H1 (cell line): ENCODE measurements at places on chromosomes 2 and 18. TPM values are rescaled to one million over a fixed set of nuclear protein-coding genes. Genes with fewer than 3 reads are reported as not detected.
A peak's percentile ranks its signal among the peaks of the same experiment; 100 is the strongest.

DNA sequence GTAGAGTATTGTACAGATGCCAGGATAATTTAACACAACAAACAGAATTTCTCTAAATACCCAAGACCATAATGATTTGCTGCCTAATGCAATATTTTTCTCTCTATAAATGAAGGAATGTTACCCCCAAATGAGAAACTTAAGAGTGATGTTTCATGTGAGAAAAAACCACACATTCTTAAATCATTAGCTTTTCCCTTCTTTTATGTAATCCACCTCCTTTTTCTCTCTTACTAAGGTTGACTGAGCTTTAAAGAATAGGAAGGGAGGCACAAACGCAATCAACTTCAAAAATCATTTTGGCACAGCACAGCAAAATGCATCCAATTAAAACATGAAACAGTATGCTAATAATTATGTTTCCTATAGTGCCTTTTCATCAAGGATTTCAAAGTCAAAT, 698.1 kb upstream of the CDH2 start:
- no peaks in the 10 kb centered on the region for H3K27me3 ChIP-seq
- no peaks in the 10 kb centered on the region for H3K4me1 ChIP-seq
- no peak overlapping the region for H3K27ac ChIP-seq
- H3K4me3 ChIP-seq: no peak overlapping the region
- no peaks in the 10 kb centered on the region for H3K36me3 ChIP-seq

DNA sequence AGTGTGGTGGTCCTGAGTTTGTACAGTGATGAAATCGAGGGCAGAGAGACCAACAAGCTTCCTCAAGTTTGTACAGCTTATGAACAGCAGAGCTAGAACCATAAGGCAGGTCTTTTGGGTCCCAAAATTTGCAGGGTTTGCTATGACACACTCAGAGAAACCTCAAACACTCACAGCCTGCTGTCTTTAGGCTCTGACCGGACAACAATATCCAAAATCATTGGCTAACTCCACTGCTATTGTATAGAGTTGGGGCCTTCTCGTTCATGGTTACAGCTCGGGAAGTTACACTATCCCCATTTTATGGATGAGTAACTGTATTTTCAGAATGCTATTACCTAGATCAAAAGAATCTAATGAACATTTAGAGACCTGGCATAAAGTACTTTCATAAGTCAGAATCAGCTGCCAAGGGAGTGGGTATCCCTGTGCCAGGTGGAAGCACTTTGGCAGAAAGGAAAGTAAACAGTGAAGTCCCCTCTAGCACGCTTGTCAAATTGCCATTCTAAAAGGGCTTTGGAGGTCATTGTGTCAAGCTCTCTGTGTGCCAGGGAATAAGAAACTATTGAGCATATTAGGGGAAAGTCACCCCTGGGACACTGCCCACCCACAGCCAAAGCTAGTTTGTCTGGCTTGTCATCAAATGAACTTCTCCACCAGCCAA, 331.8 kb downstream of the ALK start:
- no peaks in the 10 kb centered on the region for H3K4me1 ChIP-seq
- H3K27me3 ChIP-seq: no peaks in the 10 kb centered on the region
- no peak overlapping the region for H3K27ac ChIP-seq
- DNase-seq: no peak

DNA sequence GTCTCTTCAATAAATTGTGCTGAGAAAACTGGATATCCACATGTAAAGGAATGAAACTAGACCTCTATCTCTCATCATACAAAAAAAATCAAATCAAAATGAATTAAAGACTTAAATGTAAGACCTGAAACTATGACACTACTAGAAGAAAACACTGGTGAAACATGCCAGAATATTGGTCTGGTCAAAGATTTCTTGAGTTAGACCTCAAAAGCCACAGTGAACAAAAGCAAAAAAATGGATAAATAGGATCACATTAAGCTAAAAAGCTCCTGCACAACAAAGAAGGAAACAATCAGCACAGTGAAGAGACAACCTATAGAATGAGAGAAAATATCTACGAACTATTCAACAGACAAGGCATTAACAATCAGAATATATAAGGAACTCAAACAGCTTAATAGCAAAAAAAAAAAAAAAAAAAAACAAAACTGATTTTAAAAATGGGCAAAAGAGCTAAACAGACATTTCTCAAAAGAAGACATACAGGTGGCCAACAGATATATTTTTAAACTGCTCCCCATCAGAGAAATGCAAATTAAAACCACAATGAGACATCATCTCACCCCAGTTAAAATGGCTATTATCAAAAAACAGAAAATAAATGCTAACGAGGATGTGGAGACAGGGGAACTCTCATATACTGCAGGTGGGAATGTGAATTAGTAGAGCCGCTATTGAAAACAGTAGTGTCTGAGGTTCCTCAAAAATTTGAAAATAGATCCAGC, 66.3 kb downstream of the NCKAP1 start:
- no peak for DNase-seq
- no peak overlapping the region for H3K4me3 ChIP-seq
- no peak overlapping the region for H3K27ac ChIP-seq
- H3K27me3 ChIP-seq: no peaks in the 10 kb centered on the region

- H3K4me3 ChIP-seq: peak overlapping the region; percentile 26; the same call in 1 of the 2 replicates
- DNase-seq: no peak
- no peak overlapping the region; the same call in 1 of the 2 replicates for H3K27ac ChIP-seq
Measured at GRCh38 chr2:216606551-216607276, 26.5 kb upstream of the IGFBP2 start.

GRCh38 chr2:218981390-218981880, 3.5 kb downstream of the FEV start:
- H3K4me1 ChIP-seq: peaks cover 17% of the 10 kb centered on the region
- H3K27ac ChIP-seq: no peak overlapping the region
- H3K36me3 ChIP-seq: no peaks in the 10 kb centered on the region
- peak overlapping the region; percentile 49 for H3K4me3 ChIP-seq
- no peak for DNase-seq

- H3K4me3 ChIP-seq: no peak overlapping the region
- H3K4me1 ChIP-seq: no peaks in the 10 kb centered on the region
- H3K36me3 ChIP-seq: no peaks in the 10 kb centered on the region
Measured at GRCh38 chr2:161796192-161796591, 172.0 kb downstream of the SLC4A10 start.

Gene MARCO
- not detected in 2 replicates for total RNA-seq

Gene FBXO48
- 1.1 TPM in 2 replicates for total RNA-seq
